ENCODE measurements at places on chromosomes 6 and 20.

GRCh38 chr6:167130008-167130677 is 7.2 kb downstream of the CCR6 start:
- DNase-seq: no peak

DNA sequence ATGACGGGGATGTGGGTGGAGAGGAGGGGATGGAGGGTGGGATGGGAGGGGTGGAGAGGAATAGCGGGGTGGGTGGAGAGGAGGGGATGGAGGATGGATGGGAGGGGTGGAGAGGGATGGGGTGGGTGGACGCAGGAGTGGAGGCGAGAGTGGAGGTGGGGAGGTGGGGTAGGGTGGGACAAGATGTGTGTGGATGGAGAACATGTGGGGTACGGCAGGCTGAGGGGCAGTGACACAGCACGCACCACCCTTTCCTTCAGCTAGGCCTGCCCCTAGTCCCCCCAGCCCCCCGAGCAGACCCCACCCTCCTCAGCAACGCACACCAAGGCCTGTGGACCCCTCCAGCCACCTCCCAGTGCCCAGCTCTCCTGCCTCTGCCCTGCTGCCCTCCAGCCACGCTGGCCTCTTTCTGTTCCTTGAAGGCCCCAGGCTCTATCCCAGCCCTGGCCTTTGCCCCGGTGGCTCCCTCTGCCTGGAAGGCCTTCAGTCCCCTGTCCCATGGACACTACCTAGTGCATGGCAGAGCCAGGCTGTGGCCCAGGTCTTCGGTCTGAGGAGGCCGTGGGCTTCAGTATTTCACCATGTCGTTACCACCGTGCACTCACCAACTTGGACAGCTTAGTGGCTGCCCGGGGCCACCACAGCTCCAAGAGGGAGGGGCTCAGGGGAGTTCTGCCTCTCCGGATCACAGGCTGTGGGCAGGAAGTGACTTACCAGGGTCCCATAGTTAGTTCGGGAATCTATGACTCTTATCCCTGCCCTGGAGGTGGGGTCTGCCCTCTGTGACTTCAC is 78.4 kb upstream of the PMEPA1 start:
- DNase-seq: no peak

DNA sequence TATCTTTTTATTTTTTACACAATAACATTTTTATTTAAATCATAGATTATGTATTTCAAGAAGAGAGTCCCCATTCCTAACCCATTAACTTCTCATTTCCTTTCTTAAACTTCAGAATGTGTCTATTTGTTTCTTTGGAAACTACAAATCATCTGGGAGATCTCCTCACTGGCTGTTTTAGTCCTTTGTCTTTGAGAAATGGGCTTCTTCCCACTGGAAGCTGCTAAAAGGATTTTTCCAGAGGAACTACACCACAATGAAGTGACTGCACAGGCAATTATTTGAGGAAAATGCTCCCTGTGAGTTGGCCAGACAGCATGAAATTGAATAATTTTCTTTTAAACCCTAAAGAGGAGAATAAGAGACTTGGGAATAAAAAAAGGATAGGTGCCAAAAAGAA is 119.1 kb downstream of the TENT5A start:
- no peak for DNase-seq

DNA sequence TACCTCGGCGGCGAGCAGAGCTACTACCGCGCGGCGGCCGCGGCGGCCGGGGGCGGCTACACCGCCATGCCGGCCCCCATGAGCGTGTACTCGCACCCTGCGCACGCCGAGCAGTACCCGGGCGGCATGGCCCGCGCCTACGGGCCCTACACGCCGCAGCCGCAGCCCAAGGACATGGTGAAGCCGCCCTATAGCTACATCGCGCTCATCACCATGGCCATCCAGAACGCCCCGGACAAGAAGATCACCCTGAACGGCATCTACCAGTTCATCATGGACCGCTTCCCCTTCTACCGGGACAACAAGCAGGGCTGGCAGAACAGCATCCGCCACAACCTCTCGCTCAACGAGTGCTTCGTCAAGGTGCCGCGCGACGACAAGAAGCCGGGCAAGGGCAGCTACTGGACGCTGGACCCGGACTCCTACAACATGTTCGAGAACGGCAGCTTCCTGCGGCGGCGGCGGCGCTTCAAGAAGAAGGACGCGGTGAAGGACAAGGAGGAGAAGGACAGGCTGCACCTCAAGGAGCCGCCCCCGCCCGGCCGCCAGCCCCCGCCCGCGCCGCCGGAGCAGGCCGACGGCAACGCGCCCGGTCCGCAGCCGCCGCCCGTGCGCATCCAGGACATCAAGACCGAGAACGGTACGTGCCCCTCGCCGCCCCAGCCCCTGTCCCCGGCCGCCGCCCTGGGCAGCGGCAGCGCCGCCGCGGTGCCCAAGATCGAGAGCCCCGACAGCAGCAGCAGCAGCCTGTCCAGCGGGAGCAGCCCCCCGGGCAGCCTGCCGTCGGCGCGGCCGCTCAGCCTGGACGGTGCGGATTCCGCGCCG is 994 bp downstream of the FOXC1 start:
- no peak for DNase-seq

DNA sequence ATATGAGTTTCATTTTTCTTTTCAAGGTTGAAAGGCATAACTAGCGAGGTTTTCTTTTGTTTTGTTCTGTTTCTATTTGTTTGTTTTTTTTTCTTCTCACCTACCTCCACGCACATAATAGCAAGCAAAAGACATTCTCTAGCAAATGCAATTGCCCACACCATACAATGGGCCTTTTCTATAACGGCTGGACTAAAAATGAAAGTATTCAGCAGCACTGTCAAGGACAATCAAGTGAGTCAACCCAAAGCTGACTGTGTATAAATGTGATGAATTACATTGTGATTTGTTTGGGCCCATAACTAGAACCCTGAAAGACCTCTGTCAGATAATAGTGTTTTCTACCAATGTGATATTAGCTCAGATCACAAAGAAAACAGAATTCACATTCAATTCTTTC is 496.7 kb downstream of the RNF144B start:
- no peak for DNase-seq

DNA sequence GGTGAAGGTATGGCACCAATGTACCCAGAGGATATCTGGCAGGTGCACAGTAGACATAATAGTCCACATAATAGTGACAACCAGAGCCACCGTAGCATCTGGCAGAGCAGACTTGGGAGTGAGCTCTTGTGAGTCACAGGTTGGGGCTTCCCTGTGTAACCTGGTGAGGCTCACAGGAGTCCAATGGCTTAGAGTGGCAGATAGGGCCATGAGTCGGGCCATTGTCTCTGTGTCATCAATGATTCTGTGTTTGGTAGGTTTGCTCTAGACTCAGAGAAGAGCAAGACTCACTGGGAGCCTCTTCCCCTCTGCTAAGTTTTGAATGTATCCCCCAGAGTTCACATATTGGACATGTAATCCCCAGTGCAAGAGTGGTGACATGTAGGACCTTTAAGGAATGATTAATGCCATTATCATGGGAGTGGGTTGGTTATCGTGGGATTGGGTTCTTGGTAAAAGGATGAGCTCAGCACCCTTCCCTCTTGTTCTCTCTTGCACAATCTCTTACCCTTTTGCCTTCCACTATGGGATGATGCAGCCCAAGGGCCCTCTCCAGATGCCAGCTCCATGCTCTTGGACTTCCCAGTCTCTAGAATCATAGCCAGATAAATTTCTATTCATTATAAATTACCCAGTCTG is 22.6 kb upstream of the SIRPA start:
- no peak for DNase-seq

- no peak for DNase-seq
Observed at GRCh38 chr6:9143140-9143539, 707.8 kb upstream of the SLC35B3 start.

GRCh38 chr6:96301023-96301422 is 220.6 kb upstream of the UFL1 start:
- no peak for DNase-seq

GRCh38 chr6:149334201-149334600 is 16.7 kb downstream of the TAB2 start:
- DNase-seq: no peak

GRCh38 chr20:44961870-44962267 is 1.7 kb upstream of the TOMM34 start:
- no peak for DNase-seq

GRCh38 chr6:166325383-166326042 is 16.8 kb downstream of the SFT2D1 start:
- DNase-seq: no peak
